Vagina (tissue), 2 donors: ENCODE measurements at places on chromosomes 6 and 20. TPM values are rescaled to one million over a fixed set of nuclear protein-coding genes. Genes with fewer than 3 reads are reported as not detected.

DNA sequence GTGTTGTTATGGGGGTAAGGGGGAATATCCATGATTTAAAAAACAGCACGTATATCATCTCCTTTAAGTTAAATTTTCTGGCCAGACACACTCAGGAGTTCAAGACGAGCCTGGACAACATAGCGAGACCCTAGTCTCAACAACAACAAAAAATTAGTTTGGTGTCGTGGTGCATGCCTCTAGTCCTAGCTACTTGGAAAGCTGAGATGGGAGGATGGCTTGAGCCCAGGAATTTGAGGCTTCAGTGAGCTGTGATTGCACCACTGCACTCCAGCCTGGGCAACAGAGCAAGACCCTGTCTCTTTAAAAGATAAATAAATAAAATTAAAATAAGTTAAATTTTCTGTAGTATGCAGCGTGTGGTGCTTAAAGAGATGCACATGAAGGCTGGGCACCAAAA, 31.5 kb upstream of the SRSF6 start:
- H3K27me3 ChIP-seq: no peaks in the 10 kb centered on the region
- H3K36me3 ChIP-seq: no peaks in the 10 kb centered on the region
- no peaks in the 10 kb centered on the region for H3K4me1 ChIP-seq
- no peak overlapping the region for H3K4me3 ChIP-seq
- DNase-seq: no peak

Gene BNIP5
- total RNA-seq: not detected

GRCh38 chr6:24323632-24324337, 34.1 kb downstream of the DCDC2 start:
- H3K27me3 ChIP-seq: no peaks in the 10 kb centered on the region
- H3K4me3 ChIP-seq: no peak overlapping the region
- no peaks in the 10 kb centered on the region for H3K36me3 ChIP-seq
- no peaks in the 10 kb centered on the region for H3K4me1 ChIP-seq

Gene C6orf132
- 78.6 TPM for total RNA-seq

DNA sequence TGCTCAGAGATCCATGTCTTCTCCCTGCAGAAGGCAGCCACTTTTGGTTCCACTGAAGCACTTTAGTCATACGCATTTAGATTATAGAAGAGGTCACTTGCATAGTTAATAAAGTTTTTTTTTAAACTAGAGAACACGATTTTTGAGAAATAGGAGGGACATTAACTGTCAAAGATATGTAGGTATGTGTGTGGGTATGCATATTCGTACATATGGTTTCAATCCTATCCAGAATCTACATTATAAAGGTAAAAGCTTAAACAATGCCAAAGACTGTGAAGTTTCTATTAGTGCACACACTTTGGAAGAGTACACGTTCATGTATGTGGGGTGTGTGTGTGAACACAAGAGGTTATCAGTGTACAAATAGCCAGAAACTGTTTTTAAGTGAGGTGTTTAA, 103.2 kb downstream of the BTBD3 start:
- H3K27me3 ChIP-seq: no peaks in the 10 kb centered on the region
- H3K4me3 ChIP-seq: no peak overlapping the region
- H3K4me1 ChIP-seq: no peaks in the 10 kb centered on the region
- H3K36me3 ChIP-seq: no peaks in the 10 kb centered on the region
- no peak overlapping the region for H3K27ac ChIP-seq
- no peak for DNase-seq

DNA sequence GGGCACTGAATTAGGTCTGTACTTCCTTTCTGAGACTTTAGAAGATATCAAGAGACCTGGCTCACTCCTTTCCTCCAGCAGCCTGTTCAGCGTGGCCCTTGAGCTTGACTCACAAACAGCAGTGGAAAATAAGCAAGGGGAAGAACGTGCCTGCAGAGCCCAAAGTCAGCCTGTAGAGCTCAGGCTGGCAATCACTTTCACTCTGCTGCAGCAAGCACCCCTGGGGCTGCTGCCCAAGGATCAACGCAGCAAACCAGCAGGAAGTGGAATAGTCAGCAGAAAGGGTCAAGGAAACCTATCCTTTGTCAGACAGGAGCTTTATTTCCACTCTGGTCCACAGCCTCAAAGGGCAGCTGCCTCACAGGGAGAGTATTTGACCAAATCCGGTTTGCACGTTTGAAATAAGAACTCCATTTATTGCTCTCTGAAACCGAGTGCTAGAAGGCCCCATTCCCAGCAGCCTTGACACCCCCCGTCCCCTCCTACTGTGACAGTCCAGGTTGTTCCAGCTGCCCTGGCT, 77.4 kb downstream of the PRDM1 start:
- no peaks in the 10 kb centered on the region for H3K36me3 ChIP-seq
- peak overlapping the region; percentile 74 for H3K27ac ChIP-seq
- H3K4me3 ChIP-seq: no peak overlapping the region
- no peak for DNase-seq
- no peaks in the 10 kb centered on the region for H3K4me1 ChIP-seq

DNA sequence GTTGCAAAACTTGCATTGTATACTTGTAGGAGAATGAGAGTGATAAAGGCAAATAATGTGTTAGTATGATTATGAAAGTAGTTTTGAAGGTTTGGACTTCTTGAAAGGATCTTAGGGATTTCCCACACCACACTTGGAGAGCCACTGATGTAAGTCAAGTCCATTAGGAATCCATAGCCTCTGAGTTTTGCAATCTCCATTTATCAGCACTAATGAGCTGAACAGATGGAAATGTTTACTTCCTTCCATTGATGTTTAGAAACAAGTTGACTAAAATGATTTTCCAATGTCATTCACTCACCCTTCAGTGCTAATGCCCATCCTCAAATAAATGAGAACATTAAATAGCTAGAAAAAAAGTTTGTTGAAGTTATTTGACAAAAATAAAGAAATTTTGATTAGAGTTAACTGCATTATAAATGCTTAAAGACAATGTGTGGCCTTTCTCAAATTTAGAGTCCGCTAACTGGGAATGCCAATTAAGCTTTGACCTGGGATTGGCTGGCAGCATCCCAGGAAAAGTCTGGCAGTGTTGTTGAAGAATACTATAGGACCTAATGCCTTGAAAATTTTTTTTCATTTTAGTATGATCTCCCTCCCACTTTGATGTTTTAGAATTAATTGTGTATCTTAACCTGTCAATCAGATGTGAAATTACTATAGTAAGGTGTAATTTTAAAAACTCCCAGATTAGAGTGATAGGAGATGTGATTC, 68.0 kb downstream of the SLC35F1 start:
- H3K27ac ChIP-seq: no peak overlapping the region
- no peak for DNase-seq
- no peak overlapping the region for H3K4me3 ChIP-seq
- no peaks in the 10 kb centered on the region for H3K4me1 ChIP-seq
- H3K36me3 ChIP-seq: no peaks in the 10 kb centered on the region

Gene CLDN20
- not detected for total RNA-seq

DNA sequence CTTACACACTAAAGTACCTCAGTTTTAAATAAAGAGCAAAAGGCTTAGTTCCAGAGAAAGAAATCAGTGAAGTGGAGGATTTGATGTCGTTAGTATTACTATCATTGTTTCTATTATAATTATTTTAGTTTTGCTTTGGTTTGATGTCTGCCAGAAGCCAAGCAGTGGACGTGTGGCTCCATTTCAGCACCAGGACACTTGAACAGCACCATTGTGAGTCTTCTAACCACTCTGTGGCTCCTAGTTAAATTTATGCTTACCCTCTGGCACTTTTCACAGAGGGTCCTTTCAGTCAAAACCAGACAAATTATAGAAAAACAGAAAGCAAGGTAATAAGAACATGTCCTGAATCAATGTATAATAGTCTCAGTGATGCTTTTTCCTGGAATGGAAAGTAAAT, 3.4 kb downstream of the COL9A1 start:
- no peaks in the 10 kb centered on the region for H3K4me1 ChIP-seq
- no peaks in the 10 kb centered on the region for H3K36me3 ChIP-seq
- no peaks in the 10 kb centered on the region for H3K27me3 ChIP-seq
- H3K27ac ChIP-seq: no peak overlapping the region

Gene PHACTR3
- total RNA-seq: 8.3 TPM

DNA sequence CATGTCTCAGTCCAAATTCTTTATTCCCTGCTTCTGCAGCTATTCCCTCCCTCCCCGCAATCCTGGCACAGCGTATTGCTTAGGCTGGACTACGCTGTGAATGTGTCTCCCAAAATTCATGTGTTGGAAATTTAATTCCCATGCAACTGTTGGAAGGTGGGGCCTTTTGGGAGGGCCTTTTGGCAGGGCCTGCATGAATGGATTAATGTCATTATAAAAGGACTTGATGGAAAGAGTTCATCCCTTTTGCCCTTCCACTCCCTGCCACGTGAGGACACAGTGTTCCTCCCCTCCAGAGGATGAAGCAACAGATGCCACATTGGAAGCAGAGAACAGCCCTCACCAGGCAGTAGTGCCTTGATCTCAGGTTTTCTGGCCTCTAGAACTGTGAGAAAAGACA, 20.4 kb upstream of the NOTCH4 start:
- no peaks in the 10 kb centered on the region for H3K36me3 ChIP-seq
- H3K27me3 ChIP-seq: no peaks in the 10 kb centered on the region
- no peak for DNase-seq

Gene TP53TG5
- total RNA-seq: not detected

DNA sequence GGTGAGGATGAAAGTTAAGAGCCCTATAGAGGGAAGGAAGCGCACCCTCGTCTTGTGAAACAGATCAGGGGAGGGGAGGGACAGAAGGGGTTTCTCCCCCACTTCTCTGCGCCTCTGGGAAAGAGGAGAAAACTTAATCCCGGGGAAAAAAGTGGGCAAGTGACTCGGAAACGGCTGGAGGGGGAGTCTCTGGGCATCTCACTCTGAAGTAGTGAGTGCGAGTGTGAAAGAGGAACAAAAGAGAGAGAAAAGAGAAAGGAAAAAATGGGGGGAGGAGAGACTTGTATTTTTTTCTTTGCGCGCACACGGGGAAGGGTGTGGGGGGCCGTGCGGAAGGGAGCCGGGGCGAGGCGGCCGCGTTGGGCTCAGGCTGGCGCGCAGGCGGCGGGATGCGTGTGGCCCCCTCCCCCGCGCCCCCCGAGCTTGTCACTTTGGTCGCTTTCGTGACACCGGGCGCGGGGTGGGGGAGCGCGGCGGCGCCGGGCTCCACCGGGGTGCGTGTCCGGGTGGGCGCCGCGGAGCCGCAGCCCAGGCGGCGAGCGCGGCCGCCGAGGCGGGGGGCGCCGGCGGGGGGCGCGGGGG, 454 bp downstream of the L3MBTL3 start:
- H3K4me3 ChIP-seq: peak overlapping the region; percentile 92
- H3K36me3 ChIP-seq: no peaks in the 10 kb centered on the region
- peak overlapping the region; percentile 90 for H3K27ac ChIP-seq
- no peak for DNase-seq
- H3K4me1 ChIP-seq: peaks cover 16% of the 10 kb centered on the region

DNA sequence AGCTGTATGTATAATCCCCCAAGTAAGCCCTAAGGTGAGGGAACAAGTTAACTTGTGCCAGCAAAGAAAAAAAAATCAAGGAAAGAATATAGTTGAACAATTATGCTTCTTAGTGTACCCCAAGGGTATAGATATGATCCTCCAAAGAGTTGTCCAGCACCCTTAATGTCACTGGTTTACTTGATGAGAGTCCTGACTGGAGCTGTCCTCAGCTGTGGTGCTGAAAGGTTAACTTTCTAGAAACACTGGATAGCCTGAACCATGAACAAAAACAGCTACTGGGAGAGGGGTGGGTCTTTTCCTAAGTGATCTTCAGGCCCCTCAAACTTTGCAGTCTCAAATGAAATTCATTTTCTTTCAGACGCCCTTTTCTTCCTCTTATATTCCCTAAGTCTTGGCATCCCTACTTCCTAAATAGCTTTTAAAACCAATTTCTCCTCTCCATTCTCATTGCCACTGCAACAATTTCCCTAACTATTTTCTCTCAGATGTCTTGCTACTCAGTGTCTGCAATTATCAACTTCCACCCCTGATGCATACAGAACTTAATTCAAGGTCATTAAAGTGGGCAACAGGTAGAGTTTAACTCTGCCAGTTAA, 83.5 kb upstream of the PROKR2 start:
- H3K27me3 ChIP-seq: no peaks in the 10 kb centered on the region
- no peaks in the 10 kb centered on the region for H3K4me1 ChIP-seq

DNA sequence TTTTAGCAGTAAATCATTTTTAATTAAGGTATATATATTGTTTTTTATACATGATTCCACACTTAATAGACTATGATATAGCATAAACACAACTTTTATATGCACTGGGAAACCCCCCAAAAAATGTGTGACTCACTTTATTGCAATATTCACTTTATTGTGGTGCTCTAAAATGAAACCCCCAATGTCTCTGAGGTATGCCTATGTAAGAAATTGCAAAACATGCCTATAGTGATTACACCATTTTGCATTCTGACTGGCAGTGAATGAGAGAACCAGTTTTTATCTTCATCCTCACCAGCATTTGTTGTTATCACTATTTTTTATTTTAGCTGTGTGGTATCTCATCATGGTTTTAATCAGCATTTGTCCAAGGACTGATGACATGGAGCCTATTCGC, 8.5 kb upstream of the CST11 start:
- no peak overlapping the region for H3K27ac ChIP-seq
- H3K36me3 ChIP-seq: no peaks in the 10 kb centered on the region
- no peaks in the 10 kb centered on the region for H3K4me1 ChIP-seq
- no peak for DNase-seq

Gene TPX2
- total RNA-seq: 6.1 TPM

- H3K27ac ChIP-seq: no peak overlapping the region
- H3K4me3 ChIP-seq: no peak overlapping the region
- no peaks in the 10 kb centered on the region for H3K27me3 ChIP-seq
- DNase-seq: no peak
- no peaks in the 10 kb centered on the region for H3K36me3 ChIP-seq
Observed at GRCh38 chr6:107444277-107444676, 15.1 kb downstream of the PDSS2 start.

Gene MAPK14
- 71.9 TPM for total RNA-seq

Gene WFDC10B
- total RNA-seq: not detected

DNA sequence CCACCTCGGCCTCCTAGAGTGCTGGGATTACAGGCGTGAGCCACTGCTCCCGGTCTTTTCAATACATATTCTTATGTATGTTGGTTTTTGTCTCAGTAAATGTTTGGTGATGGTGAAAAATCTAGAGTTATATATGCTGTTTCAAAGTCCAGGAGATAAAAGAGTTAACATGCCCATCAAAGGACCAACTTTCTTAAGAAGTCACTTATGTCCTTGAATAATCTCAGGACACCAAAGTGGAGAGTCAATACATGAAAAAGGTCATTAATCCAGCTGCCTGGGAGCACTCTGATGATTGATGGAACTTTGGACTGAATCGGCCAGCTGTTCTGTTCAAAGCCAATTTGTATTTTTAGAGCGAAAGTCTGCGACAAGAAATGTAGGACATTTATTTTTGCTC, 59.8 kb upstream of the HDAC2 start:
- no peaks in the 10 kb centered on the region for H3K27me3 ChIP-seq
- H3K27ac ChIP-seq: no peak overlapping the region
- no peak for DNase-seq
- no peaks in the 10 kb centered on the region for H3K4me1 ChIP-seq
- H3K36me3 ChIP-seq: no peaks in the 10 kb centered on the region

GRCh38 chr6:93916716-93917115, 497.4 kb upstream of the EPHA7 start:
- H3K27ac ChIP-seq: no peak overlapping the region
- no peak for DNase-seq
- H3K4me3 ChIP-seq: no peak overlapping the region
- no peaks in the 10 kb centered on the region for H3K27me3 ChIP-seq
- no peaks in the 10 kb centered on the region for H3K4me1 ChIP-seq

GRCh38 chr6:122392564-122393350, 6.7 kb upstream of the HSF2 start:
- H3K4me1 ChIP-seq: no peaks in the 10 kb centered on the region
- H3K36me3 ChIP-seq: no peaks in the 10 kb centered on the region
- no peaks in the 10 kb centered on the region for H3K27me3 ChIP-seq
- no peak overlapping the region for H3K4me3 ChIP-seq

GRCh38 chr20:51121272-51121671, 98.4 kb upstream of the KCNG1 start:
- no peak for DNase-seq
- peaks cover 22% of the 10 kb centered on the region for H3K4me1 ChIP-seq
- H3K36me3 ChIP-seq: no peaks in the 10 kb centered on the region
